ENCODE measurements at places on chromosomes 1 and 21.

- no peak overlapping the region for H3K27ac ChIP-seq
- no peak for DNase-seq
These were observed 28.7 kb upstream of the FAM89A start for GRCh38 chr1:231068762-231069161.

- no peaks in the 10 kb centered on the region for H3K27me3 ChIP-seq
- no peak overlapping the region for H3K4me3 ChIP-seq
- no peak overlapping the region for H3K27ac ChIP-seq
- H3K36me3 ChIP-seq, result peaks cover 22% of the 10 kb centered on the region
- no peak for DNase-seq
These were observed 74.8 kb downstream of the ATP5PO start for GRCh38 chr21:33840771-33841170.

DNA sequence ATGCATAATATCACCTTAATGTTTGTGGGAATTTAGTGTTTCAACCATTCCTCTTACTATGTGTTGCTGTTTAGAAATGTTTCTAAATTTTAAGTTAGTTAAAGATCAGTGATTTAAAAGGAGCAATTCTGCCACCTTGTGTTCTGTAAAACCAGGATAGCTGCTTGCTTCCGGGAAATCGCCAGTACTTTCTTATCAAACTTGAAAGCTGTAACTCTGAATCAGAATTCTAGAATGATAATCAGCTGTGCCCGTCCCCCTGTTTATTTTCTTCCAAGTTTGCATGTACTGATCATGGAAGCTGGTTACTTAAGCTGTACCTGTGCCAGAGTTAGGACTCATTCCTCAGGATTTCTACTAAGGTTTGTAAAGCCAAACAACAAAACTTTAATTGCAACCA, 656.4 kb downstream of the LTN1 start:
- no peaks in the 10 kb centered on the region for H3K27me3 ChIP-seq
- H3K4me1 ChIP-seq, result no peaks in the 10 kb centered on the region
- DNase-seq, result peak; percentile 18

DNA sequence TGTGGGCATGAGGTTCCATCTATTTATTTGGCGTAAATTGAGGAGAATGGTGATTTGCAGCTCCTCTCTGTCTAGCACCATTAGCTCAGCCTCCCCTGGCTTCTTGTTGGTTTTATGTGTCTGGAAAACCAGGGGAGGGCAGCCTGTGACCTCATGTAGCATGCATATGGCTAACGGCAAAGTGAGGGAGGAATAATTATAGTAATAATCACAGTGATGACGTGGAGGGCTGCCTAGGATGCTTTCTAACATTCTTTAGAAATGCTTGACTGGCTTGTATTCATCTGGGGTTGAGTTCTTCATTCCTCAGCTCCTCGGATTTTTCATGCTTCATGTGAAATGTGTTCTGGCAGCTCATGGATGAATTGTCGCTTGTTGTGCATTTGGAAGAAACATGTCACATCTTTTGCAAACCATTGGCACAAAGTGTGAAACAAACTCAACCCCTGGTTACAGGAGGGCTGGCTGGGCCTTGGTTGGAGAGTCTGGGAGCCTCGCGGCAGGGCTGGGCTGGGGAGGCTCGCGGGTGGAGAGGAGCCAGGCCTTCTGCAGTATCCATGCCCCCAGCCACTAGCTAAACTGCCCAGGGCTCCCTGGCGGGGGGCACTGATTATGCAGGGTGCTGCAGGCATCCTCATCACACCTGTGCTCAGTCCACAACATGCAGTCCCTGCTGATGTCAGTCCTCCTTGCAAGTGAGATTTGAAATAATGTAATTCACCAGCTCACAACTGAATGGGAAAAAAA, 149.6 kb downstream of the DISC1 start:
- H3K27me3 ChIP-seq, result no peaks in the 10 kb centered on the region
- peaks cover 32% of the 10 kb centered on the region for H3K4me1 ChIP-seq
- DNase-seq, result peak; percentile 95

DNA sequence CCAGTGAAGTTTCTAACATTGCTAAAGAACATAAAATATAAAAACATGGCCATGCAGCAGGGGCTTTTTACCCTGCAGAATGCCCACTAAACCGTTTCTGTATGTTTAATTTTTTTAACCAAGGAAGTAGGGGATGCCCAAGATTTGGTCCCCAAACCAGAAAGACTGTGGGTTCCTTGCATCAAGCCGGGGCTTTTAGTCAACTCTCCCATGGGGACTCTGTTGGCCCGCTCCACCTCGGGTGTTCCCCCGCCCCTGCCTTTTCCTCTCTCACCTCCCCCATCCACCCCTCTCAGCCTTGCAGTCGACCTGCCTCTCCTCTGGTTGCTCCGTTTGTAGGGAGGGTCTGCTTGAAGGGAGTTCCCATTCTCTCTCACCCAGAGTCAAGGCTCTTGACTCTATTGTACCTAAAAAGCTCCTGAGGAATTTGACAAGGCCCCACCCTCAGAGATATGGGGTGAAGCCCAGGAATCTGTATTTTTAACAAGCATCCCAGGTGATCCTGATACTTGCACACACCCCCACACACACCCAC, 117.5 kb downstream of the TOMM20 start:
- no peaks in the 10 kb centered on the region for H3K36me3 ChIP-seq
- peaks cover 21% of the 10 kb centered on the region for H3K4me1 ChIP-seq
- peak overlapping the region; percentile 35 for H3K27ac ChIP-seq
- no peak overlapping the region for H3K4me3 ChIP-seq

Data from trophoblast cell (in vitro differentiated cells and primary cell).